Activated CD8-positive, alpha-beta memory T cell treated with anti-CD3 and anti-CD28 coated beads for 1 hour (primary cell): ENCODE measurements at places on chromosomes 12 and 14.

GRCh38 chr14:51924600-51924999 is 64.2 kb downstream of the GNG2 start:
- no peak for DNase-seq

- no peak for DNase-seq
Observed at GRCh38 chr14:56304456-56304855, 186.2 kb downstream of the PELI2 start.

GRCh38 chr14:57287745-57288144 is 19.0 kb downstream of the AP5M1 start:
- no peak for DNase-seq

DNA sequence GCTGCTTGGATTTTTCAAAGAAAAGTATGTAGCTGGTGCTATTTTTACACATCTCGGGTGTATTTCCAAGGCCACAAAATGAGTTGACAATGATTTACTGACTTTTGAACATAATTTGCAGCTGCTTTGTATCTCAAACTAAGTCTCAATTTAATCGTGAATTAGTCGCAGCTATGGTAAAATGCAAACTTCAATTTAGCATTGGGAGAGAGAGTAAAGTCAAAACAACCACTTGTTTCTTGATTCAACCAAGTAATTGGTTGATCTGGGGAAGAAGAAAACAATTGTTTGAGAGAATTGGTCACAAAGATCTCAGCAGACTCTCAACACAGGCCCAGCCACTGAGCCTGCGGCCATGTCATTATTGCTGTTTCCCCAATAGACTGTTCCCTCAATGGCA is 75.0 kb upstream of the DYRK2 start:
- DNase-seq = no peak

DNA sequence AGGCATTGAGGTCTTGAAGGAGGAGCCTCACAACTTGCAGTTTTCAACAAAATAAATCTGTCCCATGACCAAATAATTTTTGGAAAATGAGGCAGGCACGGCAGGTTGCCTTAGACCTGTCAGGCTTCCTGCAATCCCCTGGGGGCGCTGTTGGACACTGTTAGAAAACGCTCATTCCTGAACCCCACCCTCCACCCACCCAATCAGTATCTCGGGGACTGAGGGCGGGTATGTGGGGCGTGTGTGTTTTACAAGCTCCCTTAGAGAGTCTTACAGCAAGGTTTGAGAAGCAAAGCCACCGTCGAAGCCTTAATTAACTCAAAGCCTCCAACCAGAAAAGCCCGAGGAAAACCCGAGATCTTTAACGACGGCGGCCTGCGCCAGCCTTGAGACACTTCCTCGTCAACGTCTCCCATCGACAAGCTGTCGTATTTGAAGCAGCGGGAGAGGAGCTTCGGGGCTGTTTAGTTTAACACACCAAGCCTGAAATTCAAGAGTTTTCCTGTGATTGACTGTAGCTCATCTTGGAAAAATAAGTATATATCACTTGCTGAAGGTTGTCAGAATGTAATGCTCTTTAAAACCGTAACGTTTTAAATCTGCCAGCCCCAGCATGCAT is 123.0 kb downstream of the GLT1D1 start:
- DNase-seq = no peak

- no peak for DNase-seq
Observed at GRCh38 chr14:66395300-66395699, 90.9 kb upstream of the CCDC196 start.

GRCh38 chr14:90049390-90049789 is 12.4 kb upstream of the KCNK13 start:
- DNase-seq = no peak

GRCh38 chr12:19485240-19485639 is 45.9 kb downstream of the AEBP2 start:
- DNase-seq = no peak

DNA sequence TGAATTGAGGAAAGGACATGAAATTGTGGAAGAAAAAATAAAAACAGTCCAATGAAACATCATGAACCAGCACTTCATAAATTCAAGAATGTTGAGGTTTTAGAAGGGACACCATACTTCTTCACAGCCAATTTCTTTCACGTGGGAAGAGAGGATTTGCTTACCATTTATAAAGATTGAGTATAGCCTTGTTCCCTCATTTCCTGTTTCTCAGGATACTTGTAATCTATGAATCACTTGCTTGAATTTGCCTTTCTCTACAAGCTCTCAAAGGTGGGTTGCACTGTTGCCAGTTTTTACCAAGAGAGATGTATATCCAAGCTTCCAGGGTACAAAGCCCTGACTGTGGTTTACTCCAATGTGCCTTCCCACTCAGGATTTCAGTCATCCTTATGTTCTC is 116.1 kb downstream of the DUSP6 start:
- DNase-seq = no peak

GRCh38 chr12:38152816-38153736 is 163.5 kb upstream of the ALG10B start:
- no peak for DNase-seq

GRCh38 chr14:38786921-38787320 is 316.1 kb downstream of the SEC23A start:
- DNase-seq = no peak
